ENCODE measurements at places on chromosomes 4 and X.

DNA sequence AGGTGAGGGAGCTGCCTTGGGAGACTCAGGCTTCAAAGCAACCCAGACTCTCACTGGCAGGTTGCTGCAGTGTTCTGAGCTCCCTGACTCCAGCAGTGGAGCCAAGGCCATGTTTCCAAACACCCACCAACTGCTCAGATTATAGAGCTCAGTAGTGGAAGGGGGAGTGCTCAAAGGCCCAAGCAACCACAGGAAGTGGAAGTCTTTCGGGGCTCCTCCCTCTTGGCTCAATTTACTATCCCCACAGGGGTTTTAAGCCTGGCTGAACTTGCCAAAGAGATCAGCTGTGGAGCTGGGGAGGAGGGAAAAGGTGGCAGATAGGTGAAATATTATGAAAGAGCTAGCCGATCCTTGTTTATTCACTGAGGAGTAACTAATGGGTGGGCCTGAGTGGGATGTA is 82.5 kb downstream of the HPRT1 start:
- DNase-seq: peak; percentile 80

GRCh38 chr4:73687421-73687820 is 52.9 kb upstream of the CXCL8 start:
- no peak for DNase-seq

GRCh38 chr4:172979332-172979731 is 189.3 kb upstream of the GALNT7 start:
- DNase-seq: no peak

DNA sequence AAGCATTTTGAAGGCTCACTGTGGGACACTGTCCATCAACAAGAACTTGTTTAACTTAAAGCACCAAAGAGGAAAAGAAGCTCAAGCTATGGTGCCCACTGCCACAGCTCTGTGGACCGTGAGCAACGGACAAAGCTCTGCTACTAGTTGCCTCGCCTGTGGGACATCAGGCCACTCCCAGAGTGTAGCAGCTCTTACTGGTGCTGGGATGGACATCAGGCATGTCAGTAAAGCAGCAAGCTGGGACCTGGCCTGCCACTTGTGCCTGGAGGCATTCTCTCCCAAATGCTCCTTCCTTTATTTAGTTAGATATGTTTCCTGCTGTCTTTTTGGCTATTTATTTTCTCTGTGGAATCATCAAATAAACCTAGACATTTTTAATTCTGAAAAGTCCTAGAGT is 46.7 kb downstream of the TMEM154 start:
- no peak for DNase-seq

DNA sequence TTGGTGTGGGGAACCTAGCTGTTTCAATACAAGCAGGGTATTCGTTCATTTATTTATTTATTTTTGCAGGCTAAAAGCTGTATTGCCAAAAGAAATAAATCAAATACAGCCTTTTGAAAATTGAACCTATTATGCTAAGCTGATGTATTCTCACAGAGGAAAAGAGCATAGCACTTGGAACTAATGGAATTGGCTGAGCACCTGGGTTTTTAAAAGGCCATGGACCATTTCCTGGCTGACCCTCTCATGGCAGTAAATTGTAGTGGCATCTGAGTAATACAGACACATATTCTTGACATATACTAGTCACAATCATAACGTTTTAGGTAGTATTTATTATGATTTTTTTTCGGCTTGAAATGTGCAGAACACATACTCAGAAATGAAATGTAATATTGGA is 71.8 kb upstream of the ALG13 start:
- DNase-seq: no peak

GRCh38 chr4:70158576-70158975 is 4.5 kb downstream of the PRR27 start:
- no peak for DNase-seq

DNA sequence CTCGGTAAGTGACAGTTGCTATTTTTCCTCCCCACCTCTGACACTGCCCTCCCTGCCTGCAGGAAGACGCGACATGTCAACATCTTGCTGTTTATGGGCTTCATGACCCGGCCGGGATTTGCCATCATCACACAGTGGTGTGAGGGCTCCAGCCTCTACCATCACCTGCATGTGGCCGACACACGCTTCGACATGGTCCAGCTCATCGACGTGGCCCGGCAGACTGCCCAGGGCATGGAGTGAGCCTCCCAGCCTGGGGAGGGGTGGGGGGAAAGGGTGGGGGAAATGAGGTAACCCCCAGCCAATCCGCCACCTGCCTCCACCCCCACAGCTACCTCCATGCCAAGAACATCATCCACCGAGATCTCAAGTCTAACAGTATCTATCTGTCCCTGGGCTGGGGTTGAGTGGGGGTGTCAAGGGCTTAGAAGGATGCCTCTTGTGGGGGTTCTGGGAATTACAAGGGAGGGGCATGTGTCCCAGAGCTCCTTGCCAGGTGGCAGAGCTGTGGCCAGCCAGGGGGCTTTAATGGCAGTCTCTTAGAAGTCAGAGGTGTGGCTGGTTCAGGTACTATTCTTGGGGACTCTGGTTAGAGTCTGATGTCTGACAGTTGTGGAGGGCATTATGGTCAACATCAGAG is 7.8 kb downstream of the ARAF start:
- no peak for DNase-seq

DNA sequence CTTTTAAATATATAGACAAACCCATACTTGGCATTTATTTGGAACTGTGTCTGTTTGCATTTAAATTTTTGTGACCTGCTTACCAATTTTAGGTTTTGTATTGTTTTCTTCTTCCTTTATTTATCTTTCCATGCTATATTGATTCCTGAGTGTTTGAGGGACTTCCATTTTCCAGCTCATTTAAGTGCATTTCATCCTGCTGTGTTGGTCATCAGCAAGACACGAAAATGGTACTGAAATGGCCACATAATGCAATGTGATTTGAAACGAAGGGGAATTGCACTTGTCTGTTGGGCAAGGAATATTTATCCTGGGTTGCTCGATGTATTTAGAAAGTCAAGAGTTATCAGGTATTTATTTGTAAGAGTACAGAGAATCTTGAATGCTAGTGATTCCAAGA is 524.3 kb upstream of the MAGEB2 start:
- DNase-seq: no peak

DNA sequence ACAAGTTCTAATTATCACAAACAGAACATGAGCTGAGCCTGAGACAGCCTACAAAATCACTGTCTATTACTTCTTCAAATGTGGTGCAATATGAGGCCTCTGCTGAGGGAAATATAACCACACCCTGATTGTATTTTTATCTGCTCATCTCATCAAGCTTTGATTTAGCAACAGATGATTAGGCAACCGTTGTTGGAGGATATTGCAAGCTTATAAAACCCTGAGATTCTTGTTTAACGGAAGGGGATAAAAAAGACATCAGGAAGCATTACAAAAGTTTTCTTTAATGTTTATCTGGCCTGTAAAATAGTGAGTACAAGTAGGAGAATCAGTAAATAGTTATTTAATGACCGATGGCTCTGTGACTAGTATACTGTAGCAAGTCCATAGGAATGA is 108.5 kb downstream of the ZNF330 start:
- peak; percentile 97 for DNase-seq

DNA sequence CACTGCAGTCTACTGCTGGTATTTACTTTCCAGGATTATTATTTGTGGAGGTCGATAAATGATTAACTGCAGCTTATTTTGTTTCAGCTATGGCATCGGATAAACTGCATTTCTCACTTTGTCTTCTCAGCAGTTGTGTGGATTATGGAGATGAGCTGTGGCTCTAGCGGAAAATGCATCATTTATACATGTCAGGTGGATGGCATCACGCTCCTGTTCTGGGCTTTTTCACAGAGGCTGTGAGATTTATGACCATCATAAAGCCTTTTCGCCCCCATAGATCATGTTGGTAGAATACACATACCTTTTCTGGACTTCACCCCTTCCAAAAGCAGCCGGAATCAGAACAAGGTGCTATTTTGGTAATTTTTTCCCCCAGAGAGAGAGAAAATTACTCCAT is 118.8 kb upstream of the MAGEB18 start:
- no peak for DNase-seq

GRCh38 chr4:39348371-39349315 is 17.5 kb downstream of the RFC1 start:
- peak; percentile 72 for DNase-seq

DNA sequence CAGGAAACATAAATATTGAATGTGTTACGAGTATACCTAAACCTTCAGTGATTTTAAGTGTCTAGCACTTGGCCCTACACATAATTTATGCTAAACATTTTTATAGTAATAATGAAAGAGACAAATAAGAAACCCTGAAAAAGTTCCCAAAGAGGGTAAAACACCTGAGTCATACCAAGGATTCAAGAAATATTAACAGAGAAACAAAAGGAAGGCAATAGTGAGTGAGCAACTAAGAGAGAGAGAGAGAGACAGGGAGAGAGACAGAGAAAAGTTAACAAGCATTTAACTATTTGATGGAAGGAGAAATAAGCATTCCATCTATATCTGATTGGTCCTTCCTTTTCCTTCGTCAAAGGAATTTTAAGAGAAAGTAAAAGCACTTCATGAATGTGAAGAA is 743.6 kb upstream of the POU3F4 start:
- DNase-seq: no peak

DNA sequence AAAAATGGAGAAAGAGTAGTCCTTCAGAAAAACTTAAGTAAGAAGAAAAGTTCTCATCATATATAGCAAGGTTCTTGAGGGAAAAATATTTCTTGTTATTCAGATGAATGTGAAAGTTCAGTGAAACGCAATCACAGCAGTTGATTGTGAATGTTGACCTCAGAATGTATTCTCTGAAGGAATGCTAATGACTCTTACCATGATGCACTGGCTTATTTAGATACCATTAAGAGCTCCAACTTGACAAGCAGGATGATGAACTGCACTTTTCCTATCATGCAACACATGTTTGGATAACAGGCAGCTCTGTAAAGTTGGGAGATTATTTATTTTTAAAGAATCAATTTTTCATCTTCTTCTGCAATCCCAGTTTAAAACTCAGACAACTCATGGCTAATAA is 115.5 kb upstream of the MYOZ2 start:
- peak; percentile 97 for DNase-seq

- no peak for DNase-seq
Observed at GRCh38 chrX:40470830-40471429, 109.8 kb upstream of the ATP6AP2 start.

DNA sequence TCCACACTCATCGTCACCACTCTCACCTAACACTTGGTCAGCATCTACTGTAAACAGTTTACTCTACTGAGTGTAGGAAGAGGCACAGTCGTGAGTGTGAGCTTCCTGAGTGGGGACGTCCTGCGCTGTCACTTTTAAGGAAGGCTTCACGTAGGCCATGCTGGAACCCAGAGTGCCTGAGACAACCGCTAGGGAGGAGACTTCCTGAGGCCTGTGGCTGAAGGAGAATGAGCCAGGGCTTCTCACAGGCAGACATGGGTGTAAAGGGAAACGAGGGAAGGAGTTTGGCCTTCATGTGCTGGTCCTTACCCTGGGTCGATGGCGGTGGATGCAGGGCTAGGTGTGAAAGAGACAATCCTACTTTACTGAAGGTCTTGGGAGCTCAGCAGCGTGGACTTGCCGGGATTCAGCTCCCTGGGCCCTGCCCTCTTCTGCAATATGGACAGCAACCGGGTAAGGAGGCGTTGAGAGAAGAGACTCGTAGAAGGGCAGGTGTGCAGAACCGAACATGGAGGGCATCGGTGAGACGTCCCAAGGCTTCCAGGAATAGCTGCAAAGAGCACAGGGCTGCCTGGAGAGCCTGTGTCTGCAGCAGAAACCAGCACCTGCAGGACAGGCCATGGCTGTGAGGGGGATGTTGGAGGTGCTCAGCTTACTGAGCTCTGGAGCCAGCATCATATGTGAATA is 48.7 kb upstream of the TLR3 start:
- no peak for DNase-seq

- no peak for DNase-seq
Observed at GRCh38 chrX:65582450-65583082, 48.0 kb upstream of the LAS1L start.

GRCh38 chr4:141078871-141079270 is 54.4 kb downstream of the RNF150 start:
- DNase-seq: peak; percentile 51

- no peak for DNase-seq
Observed at GRCh38 chrX:129115104-129115503, 408.2 kb downstream of the SMARCA1 start.

GRCh38 chrX:68710870-68711576 is 63.6 kb downstream of the STARD8 start:
- DNase-seq: peak; percentile 42

GRCh38 chr4:186557061-186557460 is 1.7 kb upstream of the MTNR1A start:
- DNase-seq: no peak

GRCh38 chrX:30653415-30654131 is at the start of gene GK:
Gene GK, plus strand, starts transcription at chrX:30653423. Its CDS starts 115 bp downstream, at chrX:30653538.
- DNase-seq: no peak

- DNase-seq: peak; percentile 68
Observed at GRCh38 chr4:98652996-98653395, 5.4 kb downstream of the TSPAN5 start.

GRCh38 chr4:125389713-125390112 is 75.0 kb downstream of the FAT4 start:
- DNase-seq: peak; percentile 89

DNA sequence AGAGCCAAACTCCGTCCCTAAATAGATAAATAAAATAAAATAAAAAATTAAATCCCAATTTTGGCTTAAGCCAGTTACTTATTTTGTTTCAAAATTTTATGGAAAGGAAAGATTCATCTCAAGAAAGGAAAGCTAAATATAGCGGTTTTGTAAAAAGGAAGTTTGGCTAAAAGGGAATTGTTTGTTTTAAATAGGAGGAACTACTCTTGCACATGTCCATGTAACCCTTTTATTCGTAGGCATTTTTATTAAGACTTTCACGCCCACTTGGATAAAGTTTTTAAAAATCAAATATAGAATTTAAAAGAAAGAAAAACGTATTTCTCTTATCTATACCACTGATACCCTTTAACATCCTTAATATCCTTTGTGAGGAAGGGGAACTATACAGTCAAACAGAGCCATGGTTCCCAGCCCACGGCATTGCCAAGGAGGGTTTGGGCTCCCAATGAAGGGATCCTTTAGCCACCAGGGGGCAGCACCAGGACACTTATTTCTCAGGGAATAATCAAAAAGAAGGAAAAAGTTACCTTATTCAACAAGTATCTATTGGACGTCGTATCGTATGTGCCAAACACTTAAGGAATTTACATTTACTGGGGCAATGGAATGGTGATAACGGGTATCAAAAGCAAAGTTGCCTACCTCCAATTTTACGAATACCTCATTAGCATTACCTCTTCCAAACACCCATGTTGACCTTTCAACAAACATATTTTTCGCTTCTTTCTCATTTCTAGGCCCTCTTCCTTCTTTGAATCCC is 27.7 kb downstream of the CDKN2AIP start:
- DNase-seq: peak; percentile 48

GRCh38 chrX:8845060-8845459 is 43.9 kb upstream of the FAM9A start:
- no peak for DNase-seq

DNA sequence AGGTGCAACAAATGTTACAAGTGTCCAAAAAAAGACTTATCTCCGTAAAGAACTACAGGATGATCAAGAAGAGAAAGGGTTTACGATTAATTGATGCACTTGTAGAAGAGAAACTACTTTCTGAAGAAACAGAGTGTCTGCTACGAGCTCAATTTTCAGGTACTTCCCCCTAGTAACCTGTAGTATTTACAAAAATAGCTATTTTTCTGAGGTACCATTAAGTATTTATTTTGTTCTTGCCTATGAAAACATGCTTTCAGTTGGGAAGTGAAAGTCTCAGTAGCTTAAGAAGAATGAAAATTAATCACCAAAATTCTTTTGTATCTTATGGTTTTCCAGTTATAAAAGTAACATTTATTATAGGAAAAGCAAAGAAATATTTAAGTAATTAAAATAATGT is 5.9 kb downstream of the THAP9 start:
- no peak for DNase-seq
